Upper lobe of left lung (tissue), 6 donors: ENCODE measurements at places on chromosomes 11 and 22. TPM values are rescaled to one million over a fixed set of nuclear protein-coding genes. Genes with fewer than 3 reads are reported as not detected.

GRCh38 chr11:118442908-118443589, 6.8 kb downstream of the KMT2A start:
- H3K36me3 ChIP-seq, result no peaks in the 10 kb centered on the region
- no peak overlapping the region for H3K27ac ChIP-seq
- DNase-seq, result no peak
- no peaks in the 10 kb centered on the region for H3K27me3 ChIP-seq

DNA sequence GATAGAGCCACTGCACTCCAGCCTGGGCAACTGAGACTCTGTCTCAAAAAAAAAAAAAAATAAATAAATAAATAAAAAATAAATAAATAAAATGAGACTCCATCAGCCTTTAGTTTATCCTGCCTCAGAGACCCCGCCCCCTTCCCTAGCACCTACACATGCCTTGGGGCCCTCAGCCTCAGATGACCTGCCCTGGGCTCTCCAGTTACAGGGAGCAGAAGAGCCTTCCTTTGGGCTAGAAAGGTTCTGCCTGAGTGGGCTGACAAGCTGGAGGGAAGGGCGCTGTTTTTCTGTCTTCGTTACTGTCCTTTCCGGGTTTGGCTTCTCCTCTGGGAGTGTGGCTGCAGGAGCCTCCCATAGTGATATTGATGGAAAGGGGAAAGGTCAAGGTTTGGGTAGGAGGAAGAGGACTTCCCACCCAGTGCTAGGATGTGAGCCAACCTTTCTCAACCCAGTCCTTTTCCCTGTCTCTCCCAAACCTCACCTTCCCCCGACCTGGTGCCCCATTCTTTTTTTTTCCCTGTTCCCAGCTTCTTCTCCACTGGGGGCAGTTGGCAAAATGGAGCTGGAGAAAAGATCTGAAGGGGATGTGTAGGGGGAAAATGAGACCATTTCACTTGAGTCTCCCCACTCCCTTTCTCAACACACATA, 1.5 kb upstream of the SF3B2 start:
- H3K27me3 ChIP-seq, result peaks cover 11% of the 10 kb centered on the region
- H3K36me3 ChIP-seq, result peaks cover 6% of the 10 kb centered on the region
- DNase-seq, result no peak
- H3K27ac ChIP-seq, result peak overlapping the region; percentile 92

DNA sequence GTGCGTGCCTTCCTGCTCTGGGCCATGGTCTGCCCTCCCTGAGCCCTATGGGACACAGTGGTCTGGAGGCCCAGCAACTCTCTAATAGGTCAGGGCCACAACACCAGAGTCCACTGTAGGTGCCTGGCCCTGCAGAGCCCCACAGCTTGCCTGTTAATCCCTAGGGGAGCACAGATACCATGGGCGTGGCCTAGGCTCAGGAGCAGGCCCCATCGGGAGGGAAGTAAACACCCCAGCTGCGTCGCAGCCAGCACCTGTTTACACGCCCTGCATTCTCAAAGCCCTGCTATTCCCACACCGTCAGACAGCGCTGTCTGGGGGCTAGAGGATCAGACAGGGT, 2.5 kb downstream of the KCTD17 start:
- no peaks in the 10 kb centered on the region for H3K36me3 ChIP-seq
- DNase-seq, result no peak
- no peak overlapping the region for H3K4me3 ChIP-seq
- no peaks in the 10 kb centered on the region for H3K27me3 ChIP-seq

- no peak for DNase-seq
- H3K4me1 ChIP-seq, result no peaks in the 10 kb centered on the region
- no peaks in the 10 kb centered on the region for H3K36me3 ChIP-seq
- H3K27me3 ChIP-seq, result no peaks in the 10 kb centered on the region
- no peak overlapping the region for H3K4me3 ChIP-seq
Observed at GRCh38 chr11:115222218-115222862, 281.9 kb downstream of the CADM1 start.

DNA sequence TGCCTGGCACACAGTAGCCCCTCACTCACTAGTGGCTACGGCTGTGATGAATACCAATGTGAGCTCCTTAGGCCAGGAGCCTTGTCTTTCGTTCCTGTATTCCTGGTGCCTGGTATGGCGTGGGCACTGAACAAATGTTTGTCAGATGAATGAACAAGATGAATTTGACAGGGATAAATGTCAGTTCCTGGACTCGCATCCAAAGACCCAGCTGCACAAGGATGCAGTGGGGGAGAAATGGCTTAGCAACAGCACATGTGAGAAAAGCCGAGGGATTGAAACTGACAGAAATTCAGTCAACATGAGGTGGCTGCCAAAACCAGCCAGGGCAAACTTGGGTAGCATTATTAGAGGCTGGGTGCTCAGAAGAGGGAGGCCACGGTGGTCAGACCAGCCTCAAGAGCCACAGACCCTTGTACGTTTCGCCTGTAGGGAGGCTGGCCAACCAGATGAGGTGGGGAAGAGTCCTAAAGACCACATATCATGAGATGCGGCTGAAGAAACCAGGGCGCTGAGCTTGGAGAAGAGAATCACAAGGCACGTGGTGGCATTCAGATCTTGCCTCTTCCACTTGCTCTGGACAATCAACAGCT, 7.7 kb upstream of the SLC22A8 start:
- no peaks in the 10 kb centered on the region for H3K27me3 ChIP-seq
- H3K4me1 ChIP-seq, result peaks cover 5% of the 10 kb centered on the region
- DNase-seq, result no peak
- H3K36me3 ChIP-seq, result no peaks in the 10 kb centered on the region

DNA sequence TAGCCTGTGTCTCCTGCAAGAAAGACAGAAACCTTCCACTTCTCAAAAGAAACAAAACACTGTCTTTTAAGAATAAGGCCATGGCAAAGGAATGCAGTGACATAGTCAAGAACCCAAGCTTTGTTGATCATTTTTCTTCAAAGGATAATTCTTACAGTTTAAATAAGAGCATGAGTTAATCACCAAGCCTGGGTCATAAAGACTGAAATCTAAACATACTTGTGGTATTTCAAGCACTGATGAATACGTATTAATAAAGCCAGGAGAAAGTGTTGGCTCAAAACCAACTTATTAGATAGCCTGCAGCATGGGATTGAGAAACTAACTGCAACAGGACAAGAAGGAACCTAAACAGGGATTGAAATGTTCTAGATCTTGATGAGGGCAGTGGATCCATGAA, 143.3 kb upstream of the MTNR1B start:
- H3K27ac ChIP-seq, result no peak overlapping the region
- H3K36me3 ChIP-seq, result no peaks in the 10 kb centered on the region
- H3K4me1 ChIP-seq, result no peaks in the 10 kb centered on the region
- no peak overlapping the region for H3K4me3 ChIP-seq
- DNase-seq, result no peak
- no peaks in the 10 kb centered on the region for H3K27me3 ChIP-seq

- H3K27ac ChIP-seq, result peak overlapping the region; percentile 77
- no peaks in the 10 kb centered on the region for H3K27me3 ChIP-seq
- no peak overlapping the region for H3K4me3 ChIP-seq
- peaks cover 15% of the 10 kb centered on the region for H3K4me1 ChIP-seq
- H3K36me3 ChIP-seq, result no peaks in the 10 kb centered on the region
Observed at GRCh38 chr11:34749666-34750659, 129.1 kb downstream of the EHF start.

DNA sequence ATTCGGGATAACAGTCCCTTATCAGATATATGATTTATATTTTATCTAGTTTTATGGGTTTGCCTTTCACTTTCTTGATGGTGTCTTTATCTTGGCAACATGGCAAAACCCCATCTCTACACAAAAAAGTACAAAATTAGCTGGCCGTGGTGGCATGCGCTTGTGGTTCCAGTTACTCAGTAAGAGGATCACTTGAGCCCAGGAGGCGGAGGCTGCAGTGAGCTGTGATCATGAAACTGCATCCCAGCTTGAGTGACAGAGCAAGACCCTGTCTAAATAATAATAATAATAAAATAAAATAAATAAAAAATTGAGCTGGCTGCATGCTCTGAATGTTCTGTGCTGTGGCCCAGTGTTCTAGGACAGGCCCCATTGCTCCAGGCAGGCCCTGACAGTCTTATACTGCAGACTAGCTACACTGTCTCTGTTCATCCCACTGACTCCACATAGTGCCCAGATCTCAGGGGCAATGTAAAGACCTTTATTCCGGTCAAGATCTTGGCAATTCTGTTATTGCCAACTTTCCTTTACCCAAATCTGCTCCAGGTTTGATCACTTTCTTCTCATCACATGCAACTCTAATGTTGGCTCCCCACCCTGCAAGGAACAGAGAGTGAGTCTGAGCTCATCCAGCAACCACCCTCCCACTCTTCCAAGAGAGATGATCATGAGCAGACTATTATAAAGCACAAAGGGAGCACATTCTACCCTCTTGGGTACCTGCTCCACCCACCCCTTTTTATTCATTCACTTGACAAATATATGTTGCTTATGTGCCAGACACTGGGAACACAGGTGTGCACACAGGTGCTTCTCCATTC, 8.8 kb downstream of the HSPA8 start:
- peaks cover 20% of the 10 kb centered on the region for H3K4me1 ChIP-seq
- no peak overlapping the region for H3K4me3 ChIP-seq
- H3K27ac ChIP-seq, result no peak overlapping the region
- no peak for DNase-seq
- H3K27me3 ChIP-seq, result no peaks in the 10 kb centered on the region
- H3K36me3 ChIP-seq, result peaks cover 43% of the 10 kb centered on the region

DNA sequence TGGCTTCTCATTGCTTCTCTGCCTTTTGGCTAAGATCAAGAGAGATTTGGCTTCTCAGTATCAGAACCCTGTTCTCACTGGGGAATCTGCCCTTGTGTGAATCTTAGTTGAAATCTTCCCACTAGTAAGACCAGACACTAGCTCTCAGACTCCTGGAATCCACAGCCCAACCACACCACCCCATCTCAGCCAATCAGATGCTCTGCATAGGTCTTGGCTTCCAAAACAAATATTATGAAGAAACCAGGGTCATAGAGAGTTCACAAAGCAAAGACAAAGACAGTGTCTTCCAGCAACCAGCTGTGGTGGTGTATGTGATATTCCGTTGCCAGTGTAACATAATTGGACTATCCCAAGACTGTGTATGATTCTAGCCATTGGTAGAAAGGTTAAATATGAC, 5.4 kb downstream of the OR8B12 start:
- no peaks in the 10 kb centered on the region for H3K36me3 ChIP-seq
- no peaks in the 10 kb centered on the region for H3K4me1 ChIP-seq
- no peaks in the 10 kb centered on the region for H3K27me3 ChIP-seq
- no peak overlapping the region for H3K4me3 ChIP-seq
- no peak overlapping the region for H3K27ac ChIP-seq

DNA sequence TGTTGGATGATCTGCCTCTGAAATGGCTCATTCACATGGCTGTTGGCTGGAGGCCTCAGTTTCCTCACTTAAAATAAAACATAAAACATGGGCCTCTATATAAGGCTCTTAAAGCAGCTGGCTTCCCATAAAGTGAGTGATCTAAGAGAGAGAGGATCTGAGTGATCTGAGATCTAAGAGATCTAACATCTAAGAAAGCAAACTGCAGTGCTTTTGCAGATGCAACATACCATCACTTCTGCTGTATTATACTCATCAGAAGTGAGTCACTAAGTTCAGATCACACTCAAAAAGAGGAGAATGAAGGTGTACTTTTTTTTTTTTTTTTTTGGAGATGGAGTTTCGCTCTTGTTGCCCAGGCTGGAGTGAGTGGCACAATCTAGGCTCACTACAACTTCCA, 18.1 kb upstream of the HSPA8 start:
- H3K4me1 ChIP-seq, result peaks cover 6% of the 10 kb centered on the region
- peaks cover 3% of the 10 kb centered on the region for H3K36me3 ChIP-seq
- H3K27me3 ChIP-seq, result no peaks in the 10 kb centered on the region

DNA sequence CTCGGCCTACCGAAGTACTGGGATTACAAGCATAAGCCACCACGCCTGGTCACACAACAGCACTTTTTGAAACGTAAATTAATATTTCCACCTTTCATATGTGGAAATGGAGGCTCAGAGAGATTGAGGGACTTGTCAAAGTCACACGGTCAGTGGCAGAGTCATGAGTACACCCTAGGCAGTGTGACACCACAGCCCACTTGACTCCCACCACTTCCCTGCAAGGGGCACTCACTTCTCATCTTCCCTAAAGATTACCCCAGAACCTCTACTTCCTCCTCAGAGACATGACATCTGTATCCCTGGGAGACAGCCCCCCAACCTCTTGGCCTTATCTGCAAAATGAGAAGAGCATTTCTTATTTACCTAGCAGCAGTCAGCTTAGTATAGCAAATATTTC, 16.5 kb upstream of the MYOD1 start:
- no peaks in the 10 kb centered on the region for H3K27me3 ChIP-seq
- H3K4me1 ChIP-seq, result no peaks in the 10 kb centered on the region
- DNase-seq, result no peak
- no peak overlapping the region for H3K27ac ChIP-seq

GRCh38 chr11:106077609-106078455, at the start of gene AASDHPPT:
Gene AASDHPPT (plus strand): TSS chr11:106077662. CDS start chr11:106077711, 49 bp downstream.
- H3K27me3 ChIP-seq, result no peaks in the 10 kb centered on the region
- H3K27ac ChIP-seq, result peak within 1 kb of the TSS; percentile 99
- peak; percentile 19 for DNase-seq
- peak within 1 kb of the TSS; percentile 81 for H3K4me3 ChIP-seq
- peaks cover 55% of the 10 kb centered on the region for H3K4me1 ChIP-seq
- no peaks in the 10 kb centered on the region for H3K36me3 ChIP-seq

DNA sequence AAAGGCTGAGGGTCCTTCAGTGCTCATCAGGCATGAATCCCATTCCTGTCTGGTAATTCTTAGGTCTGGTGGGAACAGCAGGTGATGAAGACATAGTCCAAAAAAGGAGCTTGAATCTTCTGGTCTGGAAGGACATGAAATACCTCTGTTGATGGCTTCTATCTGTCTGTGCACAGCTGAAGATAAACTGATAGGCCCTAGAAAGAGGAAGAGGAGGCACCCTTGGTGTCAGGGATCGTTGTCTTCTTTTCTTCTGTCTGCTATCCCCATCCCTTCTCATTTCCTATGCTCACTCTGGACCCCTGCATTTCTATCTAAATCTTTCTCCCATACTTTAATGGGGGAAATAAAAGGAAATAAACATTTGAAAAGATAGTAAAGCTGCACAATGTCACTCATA, 9.4 kb downstream of the AGBL2 start:
- no peak overlapping the region for H3K27ac ChIP-seq
- DNase-seq, result no peak
- H3K4me1 ChIP-seq, result no peaks in the 10 kb centered on the region
- no peak overlapping the region for H3K4me3 ChIP-seq

GRCh38 chr11:109772892-109773291, 320.3 kb upstream of the ZC3H12C start:
- H3K27ac ChIP-seq, result no peak overlapping the region
- no peaks in the 10 kb centered on the region for H3K36me3 ChIP-seq
- no peak for DNase-seq
- no peaks in the 10 kb centered on the region for H3K27me3 ChIP-seq

- H3K4me1 ChIP-seq, result peaks cover 56% of the 10 kb centered on the region
- peak overlapping the region; percentile 60 for H3K4me3 ChIP-seq
- no peaks in the 10 kb centered on the region for H3K27me3 ChIP-seq
- H3K27ac ChIP-seq, result peak overlapping the region; percentile 97
- peak; percentile 68 for DNase-seq
Observed at GRCh38 chr22:38700270-38700788, 414 bp downstream of the JOSD1 start.

The ACAT1 gene
- 96.7 TPM for total RNA-seq

The PKP3 gene
- 41.6 TPM for total RNA-seq

The MMP20 gene
- not detected for total RNA-seq

The ENDOD1 gene
- 15.7 TPM for total RNA-seq

The DDX6 gene
- total RNA-seq, result 101 TPM

The OR1S1 gene
- total RNA-seq, result not detected

The SIDT2 gene
- total RNA-seq, result 180 TPM

The STK33 gene
- total RNA-seq, result 11.2 TPM

The MRGPRF gene
- 13.6 TPM for total RNA-seq

The CCND1 gene
- 102 TPM for total RNA-seq

The PHOX2A gene
- not detected for total RNA-seq

The TBX1 gene
- total RNA-seq, result 3.7 TPM

The TSPAN32 gene
- total RNA-seq, result 3.1 TPM
